Right renal cortex interstitium (tissue), 3 donors: ENCODE measurements at places on chromosomes 3 and 15.

- no peak for DNase-seq
These were observed 519 bp downstream of the ABHD6 start for GRCh38 chr3:58237941-58238681.

DNA sequence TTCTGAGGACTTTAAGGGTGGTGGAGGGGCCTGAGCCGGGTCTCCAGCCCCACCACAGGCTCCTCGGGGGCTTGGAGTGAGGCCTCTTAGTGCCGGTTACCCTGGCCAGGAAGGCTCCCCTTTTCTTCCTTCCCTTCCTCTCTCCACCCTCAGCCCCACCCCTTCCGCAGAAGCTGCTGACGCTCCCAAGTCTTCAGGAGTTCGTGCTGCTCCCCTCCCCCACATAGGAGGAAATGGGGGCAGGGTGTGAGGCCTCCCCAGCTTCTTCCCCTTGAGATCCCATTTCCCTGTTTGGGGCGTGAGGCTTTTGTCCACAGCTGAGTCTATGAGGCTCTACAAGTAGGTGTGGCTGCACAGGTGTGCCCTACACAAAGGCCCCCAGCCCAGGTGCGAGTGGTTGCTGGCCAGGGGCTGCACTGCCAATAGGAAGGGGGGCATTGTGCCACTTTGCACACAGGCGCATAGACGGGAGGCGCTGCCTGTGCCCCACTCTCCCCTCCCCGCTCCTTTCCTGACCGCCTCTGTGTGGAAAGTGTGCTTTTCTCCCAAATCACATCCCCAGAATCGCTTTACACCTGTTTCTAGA is 915 bp upstream of the CALML4 start:
- DNase-seq = no peak

- DNase-seq = no peak
These were observed 78.0 kb upstream of the POU1F1 start for GRCh38 chr3:87354398-87354797.

DNA sequence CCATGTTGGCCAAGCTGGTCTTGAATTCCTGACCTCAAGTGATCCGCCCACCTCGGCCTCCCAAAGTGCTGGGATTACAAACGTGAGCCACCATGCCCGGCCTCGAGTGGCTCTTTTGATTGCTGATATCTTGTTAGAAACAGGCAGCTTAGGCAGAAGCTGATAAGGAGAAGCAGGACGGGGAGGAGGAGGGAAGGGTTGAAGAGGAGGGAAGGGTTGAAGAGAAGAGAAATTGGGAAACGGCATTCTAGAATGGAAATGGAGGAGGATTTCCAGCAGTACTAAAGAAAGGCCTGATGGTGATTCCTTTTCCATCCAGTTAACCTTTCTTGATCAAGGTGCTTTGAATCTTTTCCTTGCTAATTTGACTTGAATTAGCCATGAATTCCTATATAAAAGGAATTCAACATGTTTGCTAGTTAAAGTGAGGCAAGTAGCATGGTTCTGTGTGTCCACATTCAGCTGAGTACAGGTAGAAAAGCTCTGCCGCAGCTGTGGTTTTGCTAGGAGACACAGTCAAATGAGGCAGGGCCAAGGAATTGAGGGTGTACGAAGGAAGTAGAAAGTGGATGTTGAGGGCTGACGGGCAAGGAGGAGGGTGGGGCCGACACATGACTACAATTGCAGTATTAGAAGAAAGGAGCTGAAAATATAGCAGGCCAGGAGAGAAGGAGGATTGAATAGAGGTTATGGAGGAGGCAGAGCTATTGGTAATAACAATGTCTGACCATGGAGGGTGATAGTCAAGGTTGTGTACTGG is 27.2 kb upstream of the ATP1B3 start:
- DNase-seq = no peak

- no peak for DNase-seq
These were observed 125.0 kb upstream of the MEF2A start for GRCh38 chr15:99440551-99441443.

DNA sequence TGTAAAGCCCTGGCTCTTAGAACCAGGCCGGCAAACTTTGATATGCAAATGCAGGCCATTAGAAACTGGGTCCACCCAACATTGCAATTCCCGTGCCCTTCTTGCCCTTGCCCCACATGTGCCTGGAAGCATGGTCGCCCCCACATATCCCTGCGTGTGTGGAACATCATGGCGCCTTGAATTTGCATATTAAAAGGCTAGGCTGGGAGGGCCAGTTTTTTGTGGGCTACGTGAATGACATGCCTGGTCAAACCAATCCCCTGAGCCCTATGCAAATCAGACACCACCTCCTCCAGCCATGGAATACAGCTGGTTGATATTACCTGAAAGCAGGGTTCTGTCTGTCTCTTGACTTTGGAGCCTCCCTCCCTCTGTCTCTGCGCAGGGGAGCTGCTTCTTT is 58.7 kb upstream of the ARHGEF26 start:
- DNase-seq = no peak

- peak; percentile 60 for DNase-seq
These were observed 2.6 kb upstream of the CEMIP start for GRCh38 chr15:80776420-80777045.

DNA sequence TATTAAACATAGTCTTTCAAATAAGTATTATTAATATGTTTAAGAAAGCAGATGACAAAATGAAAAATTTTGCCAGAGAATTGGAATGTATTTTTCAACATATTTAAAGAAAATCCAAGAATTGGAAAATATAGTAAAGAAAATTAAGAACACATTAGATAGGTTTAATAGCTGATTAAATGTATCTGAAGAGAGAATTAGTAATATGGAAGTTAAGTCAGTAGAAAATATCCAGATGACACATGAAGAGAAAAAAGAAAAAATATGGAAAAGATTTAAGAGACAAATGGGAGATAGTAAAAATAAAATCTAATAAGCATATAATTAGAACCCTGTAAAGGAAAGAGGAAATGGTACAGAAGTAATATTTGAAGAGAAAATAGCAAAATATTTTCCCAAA is 18.0 kb upstream of the POMGNT2 start:
- DNase-seq = no peak

DNA sequence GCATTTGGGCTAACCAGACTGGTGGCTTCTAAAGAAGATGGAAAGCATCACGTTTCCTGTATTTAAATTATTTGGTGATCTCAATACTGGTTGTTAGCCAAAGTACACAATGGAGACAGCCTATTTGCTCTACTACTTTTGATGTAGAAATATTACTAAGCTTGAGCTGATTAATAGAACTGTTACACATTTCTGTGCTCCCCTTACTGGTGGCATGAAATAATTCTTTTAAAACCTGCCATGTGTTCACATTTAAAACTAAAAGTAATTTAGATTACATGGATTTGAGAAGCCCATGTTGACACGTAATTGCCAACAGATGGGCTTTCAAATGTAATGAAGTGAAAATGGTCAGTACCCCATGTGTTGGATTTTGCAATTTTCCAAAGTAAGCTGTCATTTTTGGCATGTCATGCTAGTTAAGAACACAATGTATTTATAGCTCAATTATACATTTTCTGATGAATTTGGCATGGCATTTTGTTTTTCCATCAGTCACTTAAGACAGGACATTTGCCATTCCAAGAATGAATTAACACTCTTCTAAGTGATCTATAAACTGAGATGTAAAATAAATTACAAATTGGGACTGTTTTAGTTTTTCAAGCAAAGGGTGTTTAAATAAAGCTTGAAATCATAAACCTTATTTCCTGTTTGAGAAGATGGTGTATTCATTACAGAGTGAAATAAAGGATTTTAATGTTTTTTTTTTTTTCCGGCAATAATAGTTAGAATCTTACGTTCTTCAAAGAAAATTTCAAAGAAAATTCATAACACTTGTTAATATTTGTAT is 10.8 kb upstream of the RARRES1 start:
- no peak for DNase-seq

GRCh38 chr3:137669519-137670060 is 94.5 kb upstream of the SOX14 start:
- DNase-seq = no peak

DNA sequence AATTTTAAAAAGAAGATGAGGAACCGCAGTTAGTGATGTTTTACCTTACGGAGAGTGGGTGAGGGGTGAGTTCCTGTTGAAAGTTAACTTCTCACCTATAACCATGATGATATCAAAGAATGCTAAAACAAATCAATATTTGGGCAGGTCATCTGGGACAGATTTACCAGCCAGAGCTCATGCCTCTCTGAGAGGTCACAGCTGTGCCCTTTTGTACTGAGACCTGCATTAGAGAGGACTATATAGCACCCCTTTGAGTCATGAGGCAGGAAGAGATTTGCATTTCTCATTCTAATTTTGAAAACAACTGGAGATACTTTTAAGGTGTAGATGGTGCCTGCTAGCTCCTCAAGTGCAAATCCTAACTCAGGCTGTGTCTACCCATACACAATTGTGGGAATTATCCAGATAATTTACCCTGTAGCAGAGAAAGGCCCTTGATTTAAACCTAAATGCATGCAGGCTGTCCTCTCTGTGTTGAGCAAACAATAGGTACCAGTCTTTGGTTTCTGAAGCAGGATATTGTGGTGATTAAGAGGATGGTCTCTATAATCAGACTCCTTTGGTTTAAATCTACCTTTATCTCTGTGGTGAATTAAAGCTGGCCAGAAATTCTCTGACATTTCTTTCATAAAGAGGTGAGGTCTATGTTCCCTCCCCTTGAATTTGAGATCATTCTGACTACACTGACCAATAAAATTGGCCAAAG is 5.8 kb upstream of the TM4SF4 start:
- DNase-seq = no peak

DNA sequence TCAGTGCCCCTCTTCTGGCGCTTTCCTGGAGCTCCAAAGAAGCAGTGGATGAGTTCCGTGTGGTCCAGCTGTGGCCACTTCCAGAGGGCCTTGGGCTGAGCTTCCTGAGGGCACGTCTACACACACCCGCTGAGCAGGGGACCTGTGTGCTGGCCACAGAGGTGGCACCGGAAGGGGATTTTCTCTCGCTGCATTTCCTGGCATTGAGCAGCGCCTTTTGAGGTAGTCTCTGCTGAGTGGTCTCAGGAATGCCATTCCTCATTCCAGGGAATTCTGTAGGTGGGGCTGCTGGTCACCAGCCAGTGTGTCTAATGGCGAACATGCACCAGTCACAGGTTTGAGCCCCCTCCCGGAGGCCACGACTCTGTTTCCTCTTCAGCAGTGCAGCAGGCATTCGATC is 48.1 kb downstream of the AMOTL2 start:
- DNase-seq = no peak

GRCh38 chr3:161054860-161055604 is 50.1 kb downstream of the B3GALNT1 start:
- no peak for DNase-seq

DNA sequence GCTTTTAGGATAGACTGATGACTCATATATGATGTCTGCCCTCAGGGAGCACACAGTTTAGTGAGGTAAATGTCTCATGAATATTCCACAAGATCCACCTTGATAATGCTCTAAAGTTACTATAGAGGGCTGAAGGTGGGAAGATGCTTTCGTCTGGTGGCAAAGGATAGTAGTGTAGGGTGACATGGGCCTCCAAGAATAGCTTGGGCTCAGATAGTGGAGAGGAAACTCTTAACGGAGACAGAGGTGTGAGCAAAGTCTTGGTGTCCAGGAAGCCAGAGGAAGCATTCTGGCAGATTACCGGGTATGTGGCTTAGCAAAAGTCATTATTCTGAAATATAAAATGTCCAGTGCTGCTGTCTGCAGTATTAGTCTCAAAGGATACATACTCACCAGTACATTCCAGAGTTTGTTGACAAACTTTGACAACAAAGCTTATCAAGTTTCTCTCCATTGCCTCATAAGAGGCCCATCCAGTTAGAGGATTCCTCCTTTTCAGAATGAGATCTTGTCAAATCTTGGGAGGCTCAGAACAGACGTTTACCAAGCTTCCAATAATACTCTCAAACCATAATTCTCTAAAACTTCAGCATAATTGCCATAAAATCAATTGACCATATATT is 316.7 kb downstream of the LPP start:
- DNase-seq = no peak

DNA sequence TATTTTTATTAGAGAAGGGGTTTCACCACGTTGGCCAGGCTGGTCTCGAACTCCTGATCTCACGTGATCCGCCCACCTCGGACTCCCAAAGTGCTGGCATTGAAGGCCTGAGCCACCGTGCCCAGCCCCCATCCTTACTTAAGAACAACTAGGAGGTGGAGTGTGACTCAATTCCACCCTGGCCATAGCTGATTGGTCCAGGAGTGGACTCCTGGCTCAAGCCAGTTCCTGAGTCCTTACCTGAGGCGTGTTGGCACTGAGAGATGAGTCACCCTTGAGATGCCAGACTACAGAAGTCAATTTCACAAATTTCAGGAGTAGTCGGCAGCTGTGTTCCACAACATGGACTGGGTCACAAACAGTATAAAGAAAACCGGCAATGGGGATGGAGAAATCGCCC is 124.2 kb downstream of the SHQ1 start:
- no peak for DNase-seq

GRCh38 chr3:71577011-71577410 is 6.5 kb downstream of the FOXP1 start:
- no peak for DNase-seq

DNA sequence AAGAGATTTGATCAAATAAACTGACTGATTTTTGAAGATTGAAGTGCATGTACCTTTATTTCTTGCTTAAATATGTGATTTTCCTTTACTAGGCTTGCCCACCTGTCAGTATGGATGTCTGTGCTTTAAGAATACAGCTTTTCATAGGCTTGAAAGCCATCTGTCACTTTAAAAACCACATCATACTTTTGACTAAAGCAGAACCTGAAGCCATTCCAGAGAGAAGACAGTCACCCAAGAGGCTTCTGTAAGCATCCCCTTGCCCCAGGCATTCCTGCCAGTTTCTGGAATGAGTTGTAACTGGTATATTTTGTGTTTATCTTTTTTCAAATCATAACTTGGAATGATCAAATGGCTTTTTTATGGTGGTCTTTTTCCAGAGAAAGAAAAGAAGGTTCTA is 24.0 kb downstream of the HPS3 start:
- no peak for DNase-seq

GRCh38 chr3:143600756-143601718 is 247.2 kb downstream of the SLC9A9 start:
- DNase-seq = no peak

GRCh38 chr3:186095561-186096081 is 13.3 kb downstream of the ETV5 start:
- no peak for DNase-seq

DNA sequence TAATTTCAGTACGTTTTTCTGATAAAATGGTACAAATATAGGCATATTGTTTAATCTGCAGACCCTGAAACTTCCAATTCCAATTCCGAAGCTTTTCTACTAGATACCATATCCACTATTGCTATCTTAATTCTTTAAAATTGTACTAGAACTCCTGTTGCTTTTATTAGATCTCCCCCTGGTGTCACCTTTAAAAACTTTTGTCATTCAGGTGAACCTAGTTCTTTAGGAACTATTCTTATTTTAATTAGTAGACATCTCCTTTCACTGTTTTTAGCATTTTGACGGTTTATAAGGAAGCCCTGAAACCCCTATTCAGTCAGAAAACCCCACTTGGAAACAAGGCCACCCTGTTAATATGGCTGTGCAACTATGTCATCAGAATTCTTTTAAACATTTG is 22.3 kb downstream of the C2CD4B start:
- no peak for DNase-seq
